ENCODE measurements at places on chromosomes 2 and 18.

- DNase-seq = no peak
Observed at GRCh38 chr2:5098286-5098685, 593.9 kb upstream of the SOX11 start.

DNA sequence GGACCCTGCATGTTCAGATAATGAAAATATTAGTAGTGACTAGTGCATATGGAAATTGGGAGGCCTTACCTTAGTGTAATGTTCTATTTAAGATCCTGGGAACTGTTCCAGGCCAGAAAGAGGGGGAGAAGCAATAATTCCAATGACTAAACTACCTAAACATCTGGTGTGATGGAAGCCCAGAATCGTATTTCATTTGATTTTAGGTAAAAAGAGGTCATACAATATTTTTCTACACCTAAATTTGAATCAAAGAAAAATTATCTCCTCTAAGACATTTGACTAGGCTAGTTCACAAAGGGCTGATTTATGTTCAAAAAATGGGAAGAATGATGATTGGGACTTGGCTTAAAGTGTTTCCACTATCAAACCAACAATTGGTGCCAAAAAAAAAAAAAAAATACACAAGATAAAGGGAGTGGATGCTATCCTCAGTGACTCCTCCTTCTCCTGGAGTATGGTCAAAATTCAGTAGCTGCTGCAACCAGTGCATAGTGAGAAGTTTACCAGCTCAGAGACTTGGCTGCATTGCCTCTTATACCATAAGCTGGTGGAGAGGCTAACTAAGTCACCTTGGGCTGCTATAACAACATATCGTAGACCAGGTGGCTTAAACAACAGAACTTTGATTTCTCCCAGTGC is 1038.3 kb upstream of the ACVR2A start:
- no peak for DNase-seq

- DNase-seq = no peak
Observed at GRCh38 chr2:7225848-7226247, 308.6 kb downstream of the RNF144A start.

DNA sequence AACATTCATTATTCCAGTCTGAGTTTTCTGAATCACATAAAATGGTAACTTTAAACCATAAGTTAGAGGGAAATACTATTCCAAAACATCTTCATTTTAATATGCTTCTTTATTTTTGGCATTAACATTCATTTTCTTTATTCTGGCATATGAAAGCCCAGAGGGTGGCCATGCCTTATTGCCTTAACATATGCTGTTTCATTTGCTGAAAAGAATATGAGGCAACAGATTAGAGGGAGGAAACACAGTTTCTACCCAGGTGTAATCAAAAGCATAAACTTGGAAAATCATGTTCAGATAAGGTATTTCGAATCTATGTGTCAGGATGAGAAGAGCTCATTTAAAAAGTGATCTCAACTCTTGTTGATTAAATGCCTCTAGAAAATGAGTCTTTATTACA is 379.9 kb upstream of the DSEL start:
- DNase-seq = no peak
